ENCODE measurements at places on chromosomes 5 and 9.

- no peak overlapping the region for H3K4me3 ChIP-seq
- DNase-seq: no peak
- no peak overlapping the region for H3K27ac ChIP-seq
- H3K4me1 ChIP-seq: no peaks in the 10 kb centered on the region
- no peaks in the 10 kb centered on the region for H3K27me3 ChIP-seq
- H3K36me3 ChIP-seq: no peaks in the 10 kb centered on the region
These were observed 7.1 kb upstream of the TMEM215 start for GRCh38 chr9:32776201-32776600.

DNA sequence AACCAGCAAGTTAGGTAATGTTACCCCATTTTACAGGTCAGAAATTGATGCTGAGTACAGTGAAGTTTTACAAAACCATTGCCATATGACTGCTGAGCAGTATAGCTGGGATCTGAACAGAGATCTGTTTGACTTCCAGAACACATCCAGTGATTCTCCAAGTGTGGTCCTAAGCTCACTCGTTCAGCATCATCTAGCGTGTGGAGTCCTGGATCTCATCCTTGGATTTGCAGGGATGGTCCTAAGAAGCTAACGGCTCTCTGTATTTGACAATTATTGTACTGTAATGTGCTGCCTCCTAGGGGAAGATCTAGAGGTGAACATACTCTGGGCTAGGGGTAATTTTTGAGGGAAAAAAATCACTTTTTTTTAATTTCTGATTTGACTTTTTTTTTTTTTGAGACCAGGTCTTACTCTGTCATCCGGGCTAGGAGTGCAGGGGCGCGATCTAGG, 1.4 kb downstream of the SLC26A2 start:
- peak; percentile 78 for DNase-seq
- no peak overlapping the region for H3K27ac ChIP-seq
- no peaks in the 10 kb centered on the region for H3K36me3 ChIP-seq
- no peaks in the 10 kb centered on the region for H3K27me3 ChIP-seq
- H3K4me3 ChIP-seq: peak overlapping the region; percentile 88
- peaks cover 15% of the 10 kb centered on the region for H3K4me1 ChIP-seq

GRCh38 chr5:58153255-58153654, 306.6 kb downstream of the PLK2 start:
- no peak for DNase-seq
- no peak overlapping the region for H3K27ac ChIP-seq
- H3K27me3 ChIP-seq: no peaks in the 10 kb centered on the region
- H3K4me3 ChIP-seq: no peak overlapping the region
- peaks cover 7% of the 10 kb centered on the region for H3K4me1 ChIP-seq

DNA sequence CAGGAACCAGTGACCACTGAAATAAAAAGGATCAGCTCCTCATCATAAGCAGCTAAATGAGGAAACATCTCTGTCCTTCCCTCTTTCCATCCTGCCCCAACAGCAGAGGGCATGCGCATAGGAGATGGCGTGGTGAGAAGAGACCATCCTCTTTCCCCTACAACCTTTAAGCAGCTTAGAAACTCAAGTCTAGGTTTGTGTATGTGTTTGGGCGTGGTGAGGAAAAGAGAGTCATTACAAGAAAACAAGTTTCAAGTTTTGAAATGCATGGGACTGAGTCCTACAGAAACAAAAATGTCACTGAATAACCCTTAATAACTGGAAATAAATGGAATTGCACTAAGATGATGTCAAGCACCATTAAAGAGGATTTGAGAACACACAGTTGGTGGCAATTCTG, 96.4 kb upstream of the IL12B start:
- no peaks in the 10 kb centered on the region for H3K36me3 ChIP-seq
- no peaks in the 10 kb centered on the region for H3K4me1 ChIP-seq
- H3K27me3 ChIP-seq: no peaks in the 10 kb centered on the region
- no peak for DNase-seq
- H3K4me3 ChIP-seq: no peak overlapping the region
- no peak overlapping the region for H3K27ac ChIP-seq
